ENCODE measurements at places on chromosomes 13 and 19. TPM values are rescaled to one million over a fixed set of nuclear protein-coding genes. Genes with fewer than 3 reads are reported as not detected.

The MCEMP1 gene
- total RNA-seq: 0.41 TPM

The INSR gene
- total RNA-seq: 83.1 TPM

The CHST8 gene
- not detected for total RNA-seq

DNA sequence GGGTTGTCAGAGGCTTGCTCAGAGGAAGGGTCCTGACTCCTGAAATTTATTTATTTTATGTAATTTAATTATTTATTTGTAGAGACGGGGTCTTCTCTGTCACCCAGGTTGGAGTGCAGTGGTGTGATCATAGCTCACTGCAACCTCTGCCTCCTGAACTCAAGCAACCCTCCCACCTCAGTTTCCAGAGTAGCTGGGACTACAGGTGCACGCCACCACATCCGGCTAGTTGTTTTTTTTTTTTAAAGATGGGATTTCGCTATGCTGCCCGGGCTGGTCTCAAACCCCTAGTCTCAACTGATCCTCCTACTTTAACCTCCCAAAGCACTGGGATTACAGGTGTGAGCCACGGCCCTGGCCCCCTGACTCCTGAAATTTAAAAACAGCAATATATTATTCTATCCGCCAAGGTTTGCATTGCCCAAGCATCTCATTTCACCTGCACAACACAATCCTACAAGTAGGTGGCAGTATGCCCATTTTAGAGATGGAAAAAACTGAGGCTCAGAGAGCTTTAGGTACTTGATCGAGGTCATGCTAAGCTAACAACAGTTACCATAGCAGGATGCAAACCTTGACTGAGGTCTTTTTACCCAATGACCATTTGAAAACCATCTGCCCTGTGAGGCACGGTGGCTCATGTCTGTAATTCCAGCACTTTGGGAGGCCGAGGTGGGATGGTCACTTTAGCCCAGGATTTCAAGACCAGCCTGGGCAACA lies 18.1 kb downstream of the ARHGEF18 start:
- peaks cover 63% of the 10 kb centered on the region for H3K4me1 ChIP-seq
- no peak for DNase-seq
- peak overlapping the region; percentile 91 for H3K27ac ChIP-seq
- no peaks in the 10 kb centered on the region for H3K27me3 ChIP-seq
- no peaks in the 10 kb centered on the region for H3K36me3 ChIP-seq
- no peak overlapping the region for H3K4me3 ChIP-seq

DNA sequence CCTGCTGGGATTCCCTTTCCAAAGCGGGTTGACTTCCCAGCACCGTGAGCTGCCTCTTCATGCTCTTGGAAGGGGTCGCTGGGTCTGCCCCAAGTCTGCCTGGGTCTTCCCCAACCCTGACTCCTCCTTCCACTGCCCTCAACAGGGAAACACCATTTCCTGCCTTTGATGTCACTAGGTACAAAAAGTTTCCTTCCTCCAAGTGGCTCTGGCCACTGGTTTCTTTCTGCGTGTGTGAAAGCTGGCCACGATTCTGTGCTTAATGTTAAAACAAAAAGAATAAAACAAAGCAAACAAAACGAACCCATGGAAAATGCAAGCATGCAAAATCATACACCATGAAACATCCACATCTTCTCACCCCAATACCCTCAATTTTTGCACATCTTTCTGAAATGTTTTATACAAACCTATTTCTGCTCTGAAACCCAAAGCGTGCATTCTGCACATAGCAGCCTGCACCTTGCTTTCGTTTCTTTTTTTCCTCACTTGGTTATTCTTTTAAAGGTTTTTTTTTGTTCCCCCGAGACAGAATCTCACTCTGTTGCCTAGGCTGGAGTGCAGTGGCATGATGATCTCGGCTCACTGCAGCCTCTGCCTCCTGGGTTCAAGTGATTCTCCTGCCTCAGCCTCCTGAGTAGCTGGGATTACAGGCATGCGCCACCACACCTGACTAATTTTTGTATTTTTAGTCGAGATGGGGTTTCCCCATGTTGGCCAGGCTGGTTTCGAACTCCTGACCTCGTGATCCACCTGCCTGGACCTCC lies 12.5 kb upstream of the TNFSF9 start:
- no peaks in the 10 kb centered on the region for H3K4me1 ChIP-seq
- H3K27ac ChIP-seq: no peak overlapping the region
- H3K27me3 ChIP-seq: no peaks in the 10 kb centered on the region
- no peak for DNase-seq

DNA sequence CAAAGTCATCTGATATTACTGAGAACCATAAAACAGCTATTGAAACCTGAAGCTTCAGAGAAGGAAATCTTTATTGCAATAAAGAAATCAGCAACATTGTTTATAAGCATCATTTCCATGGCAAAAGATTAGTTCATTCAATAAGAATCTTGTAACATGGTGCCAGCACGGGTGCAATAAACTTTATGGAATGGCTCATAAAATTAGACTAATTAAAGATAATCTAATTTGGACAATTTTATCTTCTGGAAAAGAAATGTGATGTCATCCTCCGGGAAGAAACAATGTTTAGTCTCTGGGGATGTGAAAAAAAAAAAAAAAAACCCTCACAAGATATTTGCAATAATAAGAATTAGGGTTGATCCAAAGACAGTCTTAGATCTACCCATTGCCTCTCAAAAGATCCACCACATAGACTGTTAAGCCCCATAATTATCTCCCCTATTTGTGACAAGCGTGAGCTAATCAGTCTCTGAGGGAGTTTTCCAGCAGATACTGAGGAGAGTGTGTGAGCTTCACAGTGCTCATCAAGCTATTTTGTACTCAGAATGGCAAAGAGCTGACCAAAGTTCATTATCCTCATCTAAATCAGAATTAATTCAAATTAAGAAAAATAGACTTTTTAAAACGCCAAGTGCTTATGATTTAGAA lies 297.0 kb upstream of the EDNRB start:
- H3K4me1 ChIP-seq: no peaks in the 10 kb centered on the region
- H3K4me3 ChIP-seq: no peak overlapping the region
- DNase-seq: no peak
- H3K36me3 ChIP-seq: no peaks in the 10 kb centered on the region
- H3K27ac ChIP-seq: no peak overlapping the region

GRCh38 chr13:85500696-85501256 lies 298.4 kb downstream of the SLITRK6 start:
- H3K27me3 ChIP-seq: no peaks in the 10 kb centered on the region
- no peak overlapping the region for H3K4me3 ChIP-seq
- H3K27ac ChIP-seq: no peak overlapping the region
- no peak for DNase-seq
- no peaks in the 10 kb centered on the region for H3K36me3 ChIP-seq

DNA sequence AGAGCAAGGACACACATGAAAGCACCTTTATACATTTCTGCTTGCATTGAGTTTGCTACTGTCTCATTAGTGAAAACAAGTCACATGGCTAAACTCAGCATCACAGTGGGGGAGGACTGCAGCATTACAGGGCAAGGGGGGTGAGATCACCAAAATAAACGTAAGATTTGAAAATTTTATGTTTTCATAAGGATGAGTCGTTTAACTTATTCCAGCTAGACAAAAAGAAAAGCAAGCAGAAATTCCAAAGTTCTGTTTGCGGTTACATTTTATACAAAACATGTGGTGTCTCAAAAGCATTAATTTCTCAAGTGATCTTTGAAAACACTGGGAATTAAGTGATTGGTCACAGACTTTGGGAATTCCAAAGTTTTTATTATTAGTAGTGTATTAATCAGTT lies 261.4 kb upstream of the RXFP2 start:
- no peak overlapping the region for H3K4me3 ChIP-seq
- H3K27ac ChIP-seq: no peak overlapping the region
- DNase-seq: no peak
- no peaks in the 10 kb centered on the region for H3K4me1 ChIP-seq

GRCh38 chr19:50898018-50898417 lies 13.2 kb downstream of the KLK4 start:
- no peaks in the 10 kb centered on the region for H3K4me1 ChIP-seq
- DNase-seq: no peak
- H3K27ac ChIP-seq: no peak overlapping the region
- H3K36me3 ChIP-seq: no peaks in the 10 kb centered on the region
- H3K4me3 ChIP-seq: no peak overlapping the region

DNA sequence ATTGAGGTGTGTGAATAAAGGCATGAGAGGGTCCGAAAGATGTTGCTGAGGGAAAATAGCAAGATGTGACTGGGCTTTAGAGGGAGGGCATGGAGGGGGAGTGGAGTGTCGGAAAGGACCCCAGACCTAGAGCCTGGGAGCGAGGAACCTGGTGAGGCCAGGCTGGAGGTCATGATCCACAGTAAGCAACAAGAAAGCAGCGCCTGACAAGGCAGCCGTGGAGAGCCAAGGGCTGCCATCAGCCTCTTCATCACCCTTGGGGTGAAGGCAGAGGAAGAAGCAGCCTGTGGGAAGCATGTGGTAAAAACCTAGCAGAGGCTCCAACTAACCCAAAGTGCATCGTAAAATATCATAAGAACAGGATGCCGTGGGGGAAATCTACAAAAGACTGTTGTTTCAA lies 162.8 kb upstream of the SOX1 start:
- no peak overlapping the region for H3K4me3 ChIP-seq
- peak; percentile 18 for DNase-seq
- no peaks in the 10 kb centered on the region for H3K27me3 ChIP-seq
- H3K27ac ChIP-seq: no peak overlapping the region

- peak; percentile 98 for DNase-seq
- no peaks in the 10 kb centered on the region for H3K27me3 ChIP-seq
- peak within 1 kb of the TSS; percentile 80 for H3K4me3 ChIP-seq
- no peaks in the 10 kb centered on the region for H3K36me3 ChIP-seq
- peaks cover 9% of the 10 kb centered on the region for H3K4me1 ChIP-seq
- H3K27ac ChIP-seq: peak within 1 kb of the TSS; percentile 48
Observed at GRCh38 chr19:2819540-2820111, at the start of gene ZNF554. Gene ZNF554, plus strand, starts transcription at chr19:2819868. Its CDS starts 204 bp downstream, at chr19:2820072.

- peak; percentile 91 for DNase-seq
- H3K4me3 ChIP-seq: no peak overlapping the region
- no peaks in the 10 kb centered on the region for H3K4me1 ChIP-seq
- H3K36me3 ChIP-seq: no peaks in the 10 kb centered on the region
- H3K27me3 ChIP-seq: no peaks in the 10 kb centered on the region
Observed at GRCh38 chr19:11268783-11269267, 6.5 kb upstream of the DOCK6 start.

GRCh38 chr19:21084343-21084742 lies 2.3 kb downstream of the ZNF714 start:
- no peaks in the 10 kb centered on the region for H3K27me3 ChIP-seq
- no peak overlapping the region for H3K27ac ChIP-seq
- no peak overlapping the region for H3K4me3 ChIP-seq
- H3K36me3 ChIP-seq: no peaks in the 10 kb centered on the region

- H3K4me3 ChIP-seq: no peak overlapping the region
- no peak for DNase-seq
- H3K27ac ChIP-seq: no peak overlapping the region
- H3K27me3 ChIP-seq: no peaks in the 10 kb centered on the region
- no peaks in the 10 kb centered on the region for H3K4me1 ChIP-seq
Observed at GRCh38 chr13:50334944-50335343, 319.7 kb downstream of the KCNRG start.
